ENCODE measurements at places on chromosomes 6 and 20.

DNA sequence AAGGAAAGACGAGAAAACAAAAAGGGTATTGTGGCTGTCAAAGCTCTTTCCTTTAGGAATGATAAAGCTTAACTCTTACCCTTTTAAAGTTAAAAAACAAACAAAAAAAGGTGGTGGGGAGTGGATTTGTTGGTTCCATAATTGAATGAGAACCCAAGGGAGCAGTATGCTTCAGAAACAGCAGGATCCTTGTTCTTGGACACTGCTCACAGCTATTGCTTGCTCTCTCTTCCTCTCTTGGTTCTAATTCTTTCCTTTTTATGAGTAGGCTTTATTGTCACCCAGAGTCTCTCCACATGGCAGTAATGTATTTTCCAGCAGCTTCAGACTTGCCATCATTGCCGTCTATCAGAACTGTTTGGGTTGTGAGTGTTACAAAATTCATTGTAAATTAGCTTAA, 18.7 kb upstream of the ATRN start:
- DNase-seq: no peak

GRCh38 chr20:24781418-24781980, 167.6 kb upstream of the CST7 start:
- DNase-seq: no peak

DNA sequence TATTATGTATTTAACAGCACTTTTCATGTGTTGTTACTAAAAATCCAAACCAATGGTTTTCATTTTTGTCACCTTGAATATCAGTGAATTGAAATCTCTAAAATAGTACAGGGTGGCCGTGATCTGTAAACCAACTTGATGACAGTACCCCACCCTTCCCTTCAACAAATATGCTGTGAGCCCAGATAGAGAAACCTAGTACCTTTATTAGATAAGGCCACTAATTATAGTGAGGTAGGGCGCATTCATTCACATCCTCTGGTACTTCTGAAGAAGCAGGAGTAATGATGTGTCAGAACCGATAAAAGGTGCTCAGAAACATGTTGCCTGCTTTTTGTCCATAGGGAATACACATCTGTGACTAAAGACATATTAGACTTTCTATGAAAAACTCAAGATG, 409.5 kb downstream of the GJA1 start:
- DNase-seq: no peak

DNA sequence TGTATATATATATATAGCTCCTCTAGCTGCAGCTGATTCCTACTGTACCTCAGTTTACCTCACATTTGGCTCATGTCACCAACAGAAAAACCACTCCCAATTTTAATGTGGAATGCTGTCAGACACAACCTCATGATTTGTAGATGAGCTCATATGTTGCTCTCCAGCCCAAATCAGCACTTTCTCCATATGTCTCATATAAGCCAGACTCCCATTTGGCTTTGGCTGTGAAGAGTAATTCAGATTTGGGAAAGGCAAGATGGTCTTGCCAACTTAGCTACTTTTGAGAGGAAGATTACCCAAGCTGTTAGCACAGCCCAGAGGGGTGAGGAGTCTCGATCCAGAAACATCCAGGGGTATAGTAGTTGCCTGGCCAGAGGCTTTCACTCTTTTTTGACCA, 342.2 kb upstream of the NT5E start:
- no peak for DNase-seq

GRCh38 chr20:22762576-22763256, 178.3 kb upstream of the FOXA2 start:
- no peak for DNase-seq

DNA sequence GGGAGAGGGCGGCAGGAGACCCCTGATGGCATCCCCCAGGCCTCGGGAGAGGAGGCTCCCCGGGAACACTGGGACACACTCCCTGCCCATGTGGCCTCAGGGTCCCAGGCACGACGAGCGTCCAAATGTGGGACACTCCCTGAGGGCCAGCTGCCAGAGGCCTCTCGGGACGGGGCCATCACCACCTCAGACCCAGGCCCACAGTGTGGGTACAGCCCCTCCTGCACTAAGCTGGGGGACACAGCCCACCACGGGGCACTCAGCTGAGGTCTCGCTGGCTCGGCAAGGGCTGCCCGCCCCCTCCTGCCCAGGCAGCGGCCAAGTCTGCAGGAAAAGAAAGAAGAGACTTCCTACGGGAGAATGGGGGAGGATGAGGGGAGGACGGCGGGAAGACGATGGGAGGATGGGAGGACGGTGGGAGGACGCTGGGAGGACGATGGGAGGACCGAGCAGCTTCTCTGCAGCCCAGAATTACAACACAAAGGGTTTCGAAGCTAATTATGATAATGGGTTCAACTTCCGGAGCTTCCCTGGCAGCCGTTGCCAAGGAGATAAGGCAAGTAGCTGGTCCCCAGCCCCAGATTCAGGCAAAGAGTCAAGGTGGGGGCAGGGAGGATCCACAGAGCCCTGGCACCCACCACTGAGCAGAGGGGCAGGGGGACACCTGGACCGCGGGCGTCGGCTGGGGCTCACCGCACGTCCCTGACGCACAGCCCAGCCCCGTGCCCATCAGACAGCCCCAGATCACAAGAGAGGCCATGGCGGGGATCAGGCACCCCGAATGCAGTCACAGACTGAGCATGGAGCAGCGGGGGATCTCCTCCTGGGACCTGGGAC, 17.5 kb downstream of the KCNQ2 start:
- no peak for DNase-seq

DNA sequence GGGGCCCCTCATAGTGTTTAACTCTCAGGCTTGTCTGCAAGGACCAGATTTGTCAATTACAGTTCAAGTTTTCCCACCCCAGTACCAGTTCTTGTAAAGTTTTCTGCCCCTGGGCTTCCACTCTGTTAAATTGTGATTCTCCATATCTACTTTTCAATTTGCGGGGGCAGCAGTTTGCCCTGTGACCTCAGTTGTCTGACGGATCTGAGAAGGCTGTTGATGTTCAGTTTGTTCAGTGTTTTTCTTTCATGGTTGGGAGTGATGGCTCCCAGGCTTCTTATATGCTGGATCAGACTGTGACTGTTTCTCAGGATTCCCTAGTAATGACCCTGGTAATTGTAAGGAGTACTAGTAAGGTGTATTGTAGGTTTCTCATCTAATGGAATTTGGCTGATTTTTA, 101.0 kb upstream of the GGTLC1 start:
- no peak for DNase-seq

GRCh38 chr6:137840252-137840651, 26.8 kb upstream of the TNFAIP3 start:
- DNase-seq: no peak

DNA sequence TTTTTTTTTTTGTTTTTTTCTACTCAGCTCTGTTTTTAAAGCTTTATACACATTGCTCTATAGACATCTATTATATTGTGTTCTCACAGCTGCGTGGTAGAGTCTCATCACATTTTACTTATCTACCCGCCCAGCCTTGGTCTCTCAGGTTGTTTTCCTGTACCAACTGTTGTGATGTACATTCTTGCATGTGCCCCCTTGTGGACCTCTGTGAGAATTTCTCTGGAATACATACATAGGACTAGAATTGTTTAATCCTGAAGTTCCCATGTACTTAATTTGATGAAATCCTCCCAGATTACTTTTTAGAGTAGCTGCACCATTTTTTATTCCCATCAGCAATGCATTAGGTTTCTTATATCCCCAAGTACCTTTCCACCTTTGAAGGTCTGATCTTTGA, 40.4 kb upstream of the TINAG start:
- DNase-seq: no peak

GRCh38 chr6:154502553-154502952, 7.9 kb downstream of the CNKSR3 start:
- DNase-seq: no peak

GRCh38 chr6:36378936-36379335, 8.5 kb downstream of the ETV7 start:
- DNase-seq: no peak
